ENCODE measurements at places on chromosomes 3 and 15.

DNA sequence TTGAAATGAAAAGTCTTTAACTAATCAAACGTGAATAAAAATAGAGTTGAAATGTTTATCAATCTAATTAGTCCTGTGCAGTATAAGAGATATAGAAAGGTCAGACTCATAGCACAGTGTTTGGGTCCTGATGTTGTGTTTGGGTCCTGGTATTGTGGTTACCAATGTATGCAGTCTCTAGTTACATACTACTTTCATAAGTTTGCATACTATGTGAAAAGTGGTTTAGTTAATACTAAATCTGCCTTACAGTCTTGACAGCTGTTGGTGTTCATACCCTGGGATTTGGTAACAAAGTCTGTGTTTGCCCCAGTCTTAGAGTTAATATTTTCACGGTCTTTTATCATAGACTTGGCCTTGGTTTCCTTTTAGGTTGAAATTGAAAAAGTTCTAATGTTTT lies 41.7 kb downstream of the KIF15 start:
- DNase-seq = no peak

DNA sequence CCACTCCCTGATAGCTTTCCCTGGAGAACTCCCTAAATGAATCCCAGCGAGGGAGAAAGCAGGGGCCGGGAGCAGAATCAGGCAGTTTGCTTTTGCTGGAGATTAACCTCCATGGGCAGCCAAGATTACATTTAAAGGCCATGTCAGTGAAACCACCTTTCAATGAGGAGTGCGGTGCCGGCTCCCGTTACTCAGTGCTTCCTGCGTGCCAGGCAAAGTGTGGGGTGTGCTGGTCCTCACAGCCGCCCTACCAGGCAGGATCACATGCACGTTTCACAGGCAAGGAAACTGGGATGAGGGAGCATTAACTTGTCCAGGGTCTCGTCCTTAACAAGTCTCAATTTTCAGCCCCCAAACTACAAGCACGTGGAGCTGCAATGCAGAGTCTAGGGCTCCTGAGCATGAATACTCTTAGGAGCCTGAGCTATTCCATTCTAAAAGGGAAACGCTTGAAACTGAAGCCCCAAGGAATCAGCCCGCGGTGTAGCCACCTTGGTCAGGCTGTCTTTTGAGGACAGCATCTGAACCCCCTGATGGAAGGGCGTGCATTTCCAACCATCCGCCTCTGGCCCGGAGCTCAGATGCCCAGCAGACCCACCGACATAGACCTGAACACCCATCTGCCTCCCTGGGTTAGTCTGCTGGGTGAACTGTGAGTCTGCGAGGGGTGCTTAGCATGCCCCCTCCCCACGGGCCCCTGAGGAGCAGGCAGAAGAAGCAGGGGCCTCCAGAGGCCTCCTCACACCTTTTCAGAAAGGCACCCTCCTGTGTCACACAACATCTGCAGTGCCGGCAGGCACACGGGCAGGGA lies 5.6 kb downstream of the IGDCC3 start:
- no peak for DNase-seq

DNA sequence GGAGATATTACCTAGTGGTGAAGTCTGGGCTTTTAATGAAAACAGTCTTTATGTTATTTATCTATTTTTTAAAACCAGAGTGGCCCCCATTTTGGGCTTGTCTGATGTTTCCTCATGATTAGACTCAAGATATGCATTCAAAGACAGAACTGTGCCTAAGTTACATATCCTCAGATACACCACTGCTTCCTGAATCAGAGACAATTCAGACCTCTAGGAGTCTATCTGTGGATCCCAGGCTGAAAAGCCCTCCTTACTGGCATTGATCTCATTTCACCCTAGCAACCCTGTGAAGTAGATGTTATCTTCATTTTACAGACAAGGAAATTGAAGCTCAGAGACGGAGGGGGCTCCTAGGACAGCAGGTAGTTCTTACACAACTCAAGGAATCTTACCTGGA lies 16.8 kb upstream of the TGM5 start:
- DNase-seq = no peak

DNA sequence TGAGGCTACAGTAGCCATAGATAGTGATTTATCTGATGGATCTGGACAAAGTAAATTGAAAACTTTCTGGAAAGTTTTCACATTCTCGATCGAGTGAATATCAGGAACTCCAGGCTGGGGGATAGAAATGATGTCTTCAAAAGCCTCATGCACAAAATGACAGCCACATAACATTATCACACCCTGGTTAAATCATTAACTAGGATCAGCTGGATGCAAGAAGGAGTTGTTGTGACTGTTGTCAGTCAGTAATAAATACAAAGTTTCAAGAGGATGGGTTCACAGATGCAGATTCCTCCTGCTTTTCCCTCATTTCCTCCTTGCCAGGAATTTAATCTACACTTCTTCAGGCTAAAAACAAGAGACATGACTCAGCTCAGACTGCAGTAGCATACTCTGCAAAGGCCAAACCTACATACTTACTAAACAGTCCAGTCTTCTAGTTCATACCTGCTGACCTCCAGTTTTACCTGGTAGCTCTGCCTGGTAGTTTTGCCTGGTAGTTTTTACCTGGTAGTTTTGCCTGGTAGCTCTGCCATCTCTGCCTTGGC lies 40.9 kb downstream of the C2CD4A start:
- no peak for DNase-seq

DNA sequence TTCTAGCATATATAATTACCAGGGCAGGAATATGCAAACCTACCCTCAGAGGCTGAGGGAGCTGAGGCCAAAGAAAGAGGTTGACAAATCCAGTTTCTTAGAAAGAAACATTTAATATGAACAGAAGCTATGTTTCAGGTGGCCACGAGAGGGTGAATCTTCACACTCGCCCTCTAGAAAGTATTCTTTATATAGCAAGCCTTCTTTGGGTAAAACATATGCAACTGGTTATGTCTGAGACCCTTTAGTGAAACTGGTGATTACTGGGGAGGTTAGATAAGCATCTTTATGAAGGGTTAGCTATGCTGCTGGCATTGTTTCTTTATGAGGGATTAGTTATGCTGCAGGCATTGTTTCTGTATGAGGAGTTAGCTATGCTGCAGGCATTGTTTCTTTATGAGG lies 50.7 kb upstream of the GOLGA6L2 start:
- peak; percentile 5 for DNase-seq

DNA sequence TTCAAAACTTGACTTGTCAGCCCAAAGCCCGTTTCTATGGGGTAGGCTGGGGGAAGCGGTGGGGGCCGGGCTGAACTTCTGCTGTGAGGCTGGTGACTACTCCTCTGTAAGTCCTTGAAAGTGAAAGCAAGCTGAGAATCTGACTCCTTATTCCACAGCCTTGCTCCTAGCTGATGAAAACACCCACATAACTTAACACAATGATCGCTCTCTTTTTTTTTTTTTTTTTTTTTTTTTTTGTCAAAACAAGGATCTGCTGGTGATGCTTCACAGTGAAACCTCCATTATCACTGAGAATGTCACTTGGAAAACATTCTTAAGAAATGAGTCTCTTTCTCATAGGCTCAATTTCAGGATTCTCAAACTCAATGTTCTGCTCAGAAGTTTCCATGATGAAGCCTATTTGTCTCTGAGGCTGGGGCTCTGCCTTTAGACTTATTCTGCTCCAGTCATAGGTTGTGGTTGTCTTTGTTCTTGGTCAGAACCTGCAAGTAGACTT lies 31.4 kb upstream of the TKT start:
- DNase-seq = no peak

- no peak for DNase-seq
These were observed 18.9 kb upstream of the SLC27A2 start for GRCh38 chr15:50162969-50163718.

DNA sequence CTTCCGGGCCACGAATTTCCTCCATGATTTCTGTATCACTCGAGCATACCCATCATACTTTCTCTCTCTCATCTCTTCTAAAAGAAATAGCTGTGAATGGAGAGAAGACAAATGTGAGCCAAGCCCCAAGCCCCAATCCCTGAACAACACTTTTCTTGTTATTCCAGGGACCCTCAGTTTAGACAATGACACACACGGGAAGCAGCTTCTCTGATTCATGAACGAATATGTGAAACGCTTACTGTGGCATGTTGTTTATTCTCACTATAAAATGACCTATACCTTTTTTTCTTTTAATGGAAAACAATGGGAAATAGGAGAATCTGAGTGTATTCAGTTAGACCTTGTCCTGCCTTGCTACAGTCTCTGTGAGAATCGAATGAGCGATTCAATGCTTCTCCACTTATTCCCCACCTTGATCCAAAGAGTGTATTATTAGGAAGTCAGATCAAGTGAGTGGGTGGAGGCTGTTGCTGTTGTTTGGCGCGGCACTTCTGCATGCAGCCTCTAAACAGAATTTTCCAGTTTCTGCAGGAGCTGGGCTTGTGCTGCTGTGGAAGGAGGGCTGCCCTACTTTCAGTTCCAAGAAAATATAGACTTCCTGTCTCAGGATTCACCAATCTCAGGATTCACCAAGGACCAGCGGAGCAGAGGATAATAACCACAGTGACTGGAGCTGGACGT lies 32.4 kb upstream of the LDHAL6B start:
- DNase-seq = no peak

Measured in NCI-H774 (cell line).